ENCODE measurements at places on chromosomes 16 and 17.

DNA sequence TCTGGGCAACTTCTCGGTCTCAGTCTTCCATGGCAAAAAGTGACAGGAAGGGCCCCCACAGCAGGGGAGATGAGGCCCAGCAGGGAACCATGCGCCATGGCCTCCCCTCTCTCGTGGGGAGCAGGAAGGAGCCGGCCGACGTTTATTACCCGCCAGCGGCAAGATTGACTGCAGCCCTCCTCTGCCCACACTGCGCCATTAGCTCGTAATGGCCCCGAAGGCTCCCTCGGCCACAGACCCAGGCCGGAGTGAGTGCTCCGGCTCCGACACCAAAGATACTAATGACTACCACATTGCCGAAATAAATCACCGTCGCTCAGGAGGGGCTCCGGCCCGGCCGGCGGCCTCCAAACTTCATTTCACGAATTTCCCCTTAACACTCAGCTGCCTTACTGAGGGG lies 226.9 kb downstream of the C16orf78 start:
- DNase-seq, result no peak

DNA sequence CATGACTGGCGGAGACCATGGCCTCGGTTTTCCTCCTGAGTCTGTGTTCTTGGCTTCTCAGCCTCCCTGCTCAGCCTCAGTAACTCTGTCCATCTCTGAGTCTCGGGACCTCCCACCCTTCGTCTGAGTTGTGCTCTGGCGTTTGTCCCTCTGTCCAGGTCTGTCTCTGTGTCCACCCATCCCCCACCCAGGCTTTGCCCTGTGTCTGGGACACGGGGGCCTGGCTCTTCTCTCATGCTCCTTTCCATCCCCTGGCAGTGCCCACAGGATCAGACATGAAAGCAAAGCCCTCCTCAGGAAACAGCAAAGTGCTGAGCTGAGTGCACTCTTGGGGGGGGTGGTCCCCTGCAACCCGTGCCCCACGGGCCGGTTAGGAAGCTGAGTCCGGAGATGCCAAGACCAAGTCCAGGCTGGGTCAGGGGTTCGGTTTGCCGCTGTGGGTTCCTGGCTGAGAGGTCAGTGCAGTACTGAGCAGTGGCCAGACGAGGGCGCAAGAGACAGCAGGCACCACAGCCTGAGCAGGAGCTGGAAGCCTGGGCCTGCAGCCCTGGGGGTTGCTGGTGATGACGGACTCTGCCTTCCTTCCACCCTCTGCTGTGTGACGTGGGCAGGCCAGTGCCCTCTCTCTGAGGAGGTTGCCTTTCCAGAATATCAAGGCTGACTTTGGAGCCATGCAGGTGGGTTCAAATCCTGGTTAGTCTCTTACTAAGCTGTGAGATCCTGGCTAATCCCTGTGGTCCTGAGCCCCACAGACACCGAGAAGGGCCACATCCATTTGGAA lies 2.5 kb downstream of the P2RX1 start:
- DNase-seq, result peak; percentile 85

DNA sequence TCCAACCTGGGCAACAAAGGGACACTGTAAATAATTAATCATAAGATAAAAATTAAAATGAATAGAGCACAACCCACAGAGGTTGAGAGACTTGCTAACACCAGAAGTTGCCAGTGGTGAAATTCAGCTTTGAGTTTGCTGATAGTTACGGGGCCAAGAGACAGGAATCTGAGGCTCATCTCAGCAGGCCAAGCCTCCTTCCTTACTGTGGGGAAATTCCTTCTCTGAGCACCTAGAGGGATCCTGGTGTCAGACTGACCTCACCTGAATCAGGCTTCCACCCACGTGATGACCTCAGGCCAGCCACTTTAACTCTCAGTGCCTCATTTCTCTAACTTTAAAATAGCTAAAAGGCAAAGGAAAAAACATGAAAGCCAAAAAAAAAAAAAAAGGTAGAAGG lies 4.7 kb downstream of the ABAT start:
- DNase-seq, result peak; percentile 9

DNA sequence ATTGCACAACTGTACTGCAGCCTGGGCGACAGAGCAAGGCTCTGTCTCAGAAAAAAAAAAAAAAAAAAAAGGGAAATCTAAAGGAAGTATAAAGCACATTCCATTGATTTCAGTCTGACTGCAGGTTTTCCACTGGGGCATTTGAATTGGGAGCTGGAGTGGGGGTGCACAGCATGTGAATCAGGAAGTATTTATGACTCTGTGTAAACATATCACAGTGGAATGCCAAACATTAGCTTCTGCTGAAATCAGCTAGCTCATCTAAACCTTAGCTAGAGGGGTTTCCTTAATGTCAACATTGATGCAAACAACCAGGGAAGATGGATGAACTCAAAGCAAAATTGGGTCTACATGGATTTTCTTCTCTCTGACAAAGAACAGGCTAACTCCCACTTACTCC lies 641.0 kb upstream of the EEF2KMT start:
- DNase-seq, result no peak

DNA sequence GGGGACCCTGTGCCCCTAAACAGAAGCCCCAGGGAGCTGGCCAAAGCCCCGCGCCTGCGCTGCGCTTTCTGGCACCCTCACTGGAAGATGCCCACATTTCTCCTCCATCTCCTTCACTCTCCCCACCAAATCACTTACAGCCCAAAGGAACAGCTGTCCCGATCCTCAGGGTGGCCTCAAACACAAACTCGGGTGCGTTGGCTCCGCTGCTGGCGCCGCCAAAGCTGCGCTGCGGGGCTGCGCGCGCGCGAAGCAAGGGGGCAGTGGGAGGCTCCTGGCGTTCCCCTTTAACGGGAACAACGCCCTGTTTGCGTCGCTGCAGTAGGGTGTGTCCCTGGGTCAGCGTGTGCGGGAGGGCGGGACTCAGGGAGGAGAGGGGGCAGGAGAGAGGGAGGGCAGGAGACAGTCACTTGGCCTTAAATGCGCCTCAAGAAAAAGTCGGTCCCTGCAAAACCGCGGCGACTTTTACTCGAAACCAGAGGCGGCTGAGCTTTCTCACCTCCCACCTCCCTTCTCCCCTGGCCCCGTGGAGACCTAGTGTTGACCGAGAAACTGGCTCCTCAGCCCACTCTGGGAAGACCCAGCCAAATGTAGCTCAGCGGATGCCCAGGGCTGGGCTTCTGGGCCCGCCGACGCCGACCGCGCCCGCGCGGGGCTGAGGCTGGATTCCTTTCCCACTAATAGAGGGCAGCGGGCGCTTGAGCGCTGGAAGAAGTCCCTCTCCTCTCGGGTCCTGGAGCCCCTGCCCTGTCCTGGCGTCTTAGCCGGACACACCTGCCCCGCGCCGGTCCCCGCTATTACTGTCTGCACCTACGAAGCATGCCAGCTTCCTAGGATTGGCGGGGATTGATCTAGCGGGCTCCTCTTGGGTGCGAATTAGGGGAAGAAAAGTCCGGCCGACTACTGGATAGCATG lies 2.6 kb downstream of the PMP22 start:
- peak; percentile 96 for DNase-seq

- DNase-seq, result no peak
These were observed 14.0 kb downstream of the SLFN11 start for GRCh38 chr17:35359398-35359797.

- DNase-seq, result peak; percentile 37
These were observed 167.3 kb upstream of the CDH5 start for GRCh38 chr16:66199189-66199588.

- DNase-seq, result no peak
These were observed 14.9 kb upstream of the DHRS11 start for GRCh38 chr17:36576793-36577192.

DNA sequence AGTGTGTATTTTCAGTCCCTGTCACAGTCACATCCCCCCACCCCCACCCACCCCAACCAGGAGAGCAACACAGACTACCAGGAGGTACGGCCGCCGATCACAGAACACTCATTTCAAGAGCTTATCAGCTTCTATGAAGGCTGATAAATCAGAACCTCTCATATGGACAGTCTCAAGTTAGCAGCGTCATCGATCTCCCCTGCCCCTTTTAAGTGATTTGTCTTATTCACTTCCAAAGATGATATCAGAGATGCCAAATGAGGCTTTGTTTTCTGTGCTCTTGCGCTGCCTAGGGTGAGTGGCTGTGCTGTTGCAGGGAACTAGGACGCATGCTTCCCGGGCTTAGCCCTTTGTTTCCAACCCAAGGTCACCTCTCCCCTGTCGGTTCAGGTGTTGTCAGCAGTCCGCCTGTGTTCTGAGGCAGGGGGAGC lies 26.8 kb upstream of the PMFBP1 start:
- no peak for DNase-seq

- peak; percentile 40 for DNase-seq
These were observed 11.9 kb upstream of the COL1A1 start for GRCh38 chr17:50213026-50214022.

DNA sequence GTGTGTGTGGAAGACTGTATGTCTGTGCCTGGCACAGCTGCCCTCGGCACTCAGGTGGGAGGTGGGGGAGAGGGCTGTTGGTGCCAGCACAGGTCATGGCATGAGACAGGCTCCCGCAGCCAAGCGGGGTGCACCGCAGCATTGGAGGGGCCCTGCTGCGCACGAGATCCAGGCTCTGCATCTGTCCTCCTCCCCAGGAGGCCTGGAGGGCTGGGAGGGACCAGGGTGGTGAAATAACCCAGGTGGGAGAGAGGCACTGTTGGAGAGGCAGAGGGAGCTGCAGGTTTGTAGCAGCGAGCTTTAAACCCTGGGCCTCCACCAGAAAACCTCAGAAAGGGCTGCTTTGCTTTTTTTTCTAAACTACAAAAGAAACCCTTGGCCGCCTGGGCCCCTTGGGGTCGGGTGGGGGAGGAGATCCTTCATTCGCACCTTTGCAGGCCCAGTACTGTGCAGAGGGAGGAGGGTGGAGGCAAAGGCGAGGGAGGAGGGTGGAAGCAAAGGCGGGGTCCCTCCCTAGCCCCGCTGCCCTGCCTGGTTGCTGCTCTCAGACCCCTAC lies 241.7 kb downstream of the SEC14L1 start:
- DNase-seq, result no peak

DNA sequence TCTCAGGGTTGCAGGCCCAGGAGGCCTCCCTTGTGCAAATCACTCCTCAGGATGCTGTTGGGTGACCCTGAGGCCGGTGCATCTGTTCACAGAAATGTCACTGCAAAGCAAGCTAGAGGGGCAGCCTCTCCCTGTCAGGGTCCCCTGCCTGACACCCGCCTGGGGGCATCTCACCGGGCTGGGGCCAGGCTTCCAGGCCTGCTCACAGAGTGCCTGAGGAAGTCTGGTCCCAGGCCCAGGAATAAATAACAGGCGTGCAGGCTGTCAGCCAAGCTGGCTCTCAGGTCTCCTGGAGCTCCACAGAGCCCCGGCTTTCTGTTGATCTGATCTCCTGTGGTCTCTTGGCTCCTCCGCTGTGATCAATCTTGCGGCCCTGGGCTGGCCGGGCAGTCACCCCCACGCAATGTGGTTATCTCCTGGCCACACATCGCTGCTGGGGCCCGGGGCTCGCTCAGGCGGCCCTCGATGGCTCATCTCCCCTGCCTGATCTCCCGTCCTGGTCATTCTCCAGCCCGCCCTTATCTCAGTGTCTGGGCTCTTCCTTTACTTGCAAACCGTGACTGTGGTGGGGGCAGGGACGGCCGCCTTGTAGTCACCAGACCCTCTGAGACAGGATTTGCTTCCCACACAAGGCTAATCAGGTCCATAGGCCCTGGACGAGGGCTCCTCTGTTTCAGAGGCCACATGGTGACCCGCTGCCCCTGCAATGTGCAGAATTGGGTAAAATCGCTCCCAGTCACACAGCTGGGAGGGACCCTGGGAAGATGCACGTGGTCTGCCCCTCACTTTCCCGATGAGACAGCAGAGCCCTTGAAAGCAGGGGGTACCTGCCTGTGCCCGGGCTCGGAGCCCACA lies 231.2 kb upstream of the GSE1 start:
- peak; percentile 44 for DNase-seq

GRCh38 chr17:81261582-81262336 lies 22.6 kb downstream of the NDUFAF8 start:
- no peak for DNase-seq

DNA sequence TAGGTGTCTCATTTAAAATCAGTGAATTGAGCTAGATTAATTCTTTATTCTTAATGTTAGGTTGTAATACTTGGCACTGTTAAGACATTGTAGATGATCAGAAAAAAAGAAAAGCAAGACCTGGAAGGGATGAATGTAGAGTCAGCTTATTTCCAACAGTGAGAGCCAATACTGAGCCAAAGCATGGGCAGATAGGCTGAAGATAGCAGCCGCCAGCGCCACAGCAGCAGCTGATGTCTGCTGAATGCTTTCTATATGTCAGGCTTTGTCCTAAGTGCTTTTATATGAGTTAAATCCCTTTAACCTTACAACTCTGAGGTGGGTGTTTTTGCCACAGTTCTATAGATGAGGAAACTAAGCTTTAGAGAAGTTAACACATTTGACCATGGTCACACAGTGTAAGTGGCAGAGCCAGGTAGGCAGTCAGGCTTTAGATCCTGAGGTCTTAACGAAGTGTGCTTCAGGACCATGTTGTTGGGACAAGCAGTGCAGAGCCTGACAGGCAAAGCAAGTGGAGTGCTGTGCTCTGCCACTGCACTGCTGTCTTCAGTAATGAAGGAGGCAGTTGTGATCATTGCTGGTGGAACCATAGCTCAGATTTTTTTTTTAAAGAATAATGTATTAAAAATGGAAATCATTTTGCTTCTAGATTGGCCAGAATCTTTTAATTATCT lies 25.9 kb downstream of the TNRC6A start:
- no peak for DNase-seq
